Natural killer cell (primary cell): ENCODE measurements at places on chromosomes 2 and 18. TPM values are rescaled to one million over a fixed set of nuclear protein-coding genes. Genes with fewer than 3 reads are reported as not detected.

- DNase-seq = no peak
- H3K27me3 ChIP-seq = no peaks in the 10 kb centered on the region
- H3K4me1 ChIP-seq = no peaks in the 10 kb centered on the region
Measured at GRCh38 chr2:122150524-122151280, 395.3 kb downstream of the TSN start.

PSMA8 gene
- not detected for total RNA-seq

DNA sequence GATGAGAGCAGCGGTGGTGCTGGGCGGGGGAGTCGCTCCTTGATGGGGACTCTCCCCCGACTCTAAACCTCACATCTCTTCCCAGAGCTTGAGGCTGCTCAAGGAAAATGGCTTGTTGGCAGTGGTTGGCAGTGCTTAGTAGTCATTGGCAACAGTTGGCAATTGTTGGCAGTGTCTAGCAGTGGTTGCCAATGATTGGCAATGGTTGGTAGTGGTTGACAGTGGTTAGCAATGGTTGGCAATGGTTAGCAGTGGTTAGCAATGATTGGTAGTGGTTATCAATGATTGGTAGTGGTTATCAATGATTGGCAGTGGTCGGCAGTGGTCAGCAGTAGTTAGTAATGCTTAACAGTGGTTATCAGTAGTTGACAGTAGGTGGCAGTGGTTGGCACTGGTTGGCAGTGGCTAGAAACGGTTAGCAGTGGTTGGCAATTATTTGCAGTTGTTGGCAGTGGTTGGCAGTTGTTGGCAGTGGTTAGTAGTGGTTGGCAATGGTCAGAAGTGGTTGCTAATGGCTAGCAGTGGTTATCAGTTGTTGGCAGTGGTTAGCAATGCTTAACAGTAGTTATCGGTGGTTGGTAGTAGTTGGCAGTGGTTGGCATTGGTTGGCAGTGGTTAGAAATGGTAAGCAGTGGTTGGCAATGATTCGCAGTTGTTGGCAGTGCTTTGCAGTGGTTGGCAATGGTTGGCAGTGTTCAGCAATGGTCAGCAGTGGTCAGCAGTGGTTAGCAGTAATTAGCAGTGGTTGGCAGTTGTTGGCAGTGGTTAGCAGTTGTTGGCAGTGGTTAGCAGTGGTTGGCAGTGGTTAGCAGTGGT, 85.4 kb upstream of the OTOS start:
- peak; percentile 6 for DNase-seq
- no peak overlapping the region for H3K4me3 ChIP-seq
- no peaks in the 10 kb centered on the region for H3K27me3 ChIP-seq
- H3K27ac ChIP-seq = no peak overlapping the region

ONECUT2 gene
- not detected for total RNA-seq
